ENCODE measurements at places on chromosomes 1 and 21.

- DNase-seq: no peak
Observed at GRCh38 chr1:33548721-33549120, 76.3 kb downstream of the ZSCAN20 start.

- DNase-seq: no peak
Observed at GRCh38 chr1:207873055-207873890, 37.7 kb downstream of the CD34 start.

GRCh38 chr1:41404308-41404761 is 43.1 kb downstream of the FOXO6 start:
- DNase-seq: no peak

- DNase-seq: no peak
Observed at GRCh38 chr1:153805886-153806719, 30.9 kb downstream of the SLC27A3 start.

DNA sequence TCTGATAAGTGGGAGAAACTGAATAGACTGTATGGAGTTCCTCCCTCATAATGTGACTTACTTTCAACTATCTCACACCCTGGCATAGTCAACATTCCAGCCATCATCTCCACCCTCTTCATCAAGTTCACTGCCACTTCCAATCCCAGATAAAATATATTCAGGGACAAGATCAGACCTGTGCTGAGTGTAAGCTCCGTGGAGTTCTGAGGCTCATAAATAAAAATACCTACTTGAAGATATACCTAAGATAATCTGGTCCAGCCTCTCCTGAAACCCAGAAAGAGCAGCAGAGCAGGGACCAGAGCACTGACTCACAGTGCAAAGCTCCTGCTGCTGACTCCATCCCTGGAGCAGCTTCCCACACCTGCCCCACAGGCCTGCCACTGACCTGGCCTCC is 1.7 kb upstream of the LCE7A start:
- no peak for DNase-seq

DNA sequence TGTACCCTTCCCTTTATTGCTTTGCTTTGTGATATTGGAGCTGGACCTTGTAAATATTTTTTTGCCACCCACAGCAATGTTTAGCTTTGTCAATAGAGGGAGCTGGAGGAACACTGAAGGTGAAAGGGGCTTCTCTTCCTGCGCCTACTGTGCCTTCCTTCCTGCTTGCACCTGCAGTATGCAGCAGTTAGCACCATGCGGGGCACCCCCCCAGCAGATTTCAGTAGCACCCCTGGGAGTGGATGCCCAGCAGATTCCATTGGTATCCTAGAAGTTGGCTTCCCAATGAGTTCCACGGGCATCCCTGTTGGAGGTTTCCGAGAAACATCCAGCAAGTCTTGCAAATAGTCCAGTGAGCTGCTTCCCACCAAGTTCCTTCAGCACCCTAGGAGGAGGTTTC is 25.6 kb downstream of the S100A10 start:
- DNase-seq: no peak
